ENCODE measurements at places on chromosomes 16 and 17.

- DNase-seq: no peak
Measured at GRCh38 chr17:8701221-8701620, 43.4 kb downstream of the CCDC42 start.

- DNase-seq: no peak
Measured at GRCh38 chr17:27990979-27991378, 51.5 kb upstream of the NLK start.

- no peak for DNase-seq
Measured at GRCh38 chr16:26240807-26241206, 549.0 kb downstream of the HS3ST4 start.

DNA sequence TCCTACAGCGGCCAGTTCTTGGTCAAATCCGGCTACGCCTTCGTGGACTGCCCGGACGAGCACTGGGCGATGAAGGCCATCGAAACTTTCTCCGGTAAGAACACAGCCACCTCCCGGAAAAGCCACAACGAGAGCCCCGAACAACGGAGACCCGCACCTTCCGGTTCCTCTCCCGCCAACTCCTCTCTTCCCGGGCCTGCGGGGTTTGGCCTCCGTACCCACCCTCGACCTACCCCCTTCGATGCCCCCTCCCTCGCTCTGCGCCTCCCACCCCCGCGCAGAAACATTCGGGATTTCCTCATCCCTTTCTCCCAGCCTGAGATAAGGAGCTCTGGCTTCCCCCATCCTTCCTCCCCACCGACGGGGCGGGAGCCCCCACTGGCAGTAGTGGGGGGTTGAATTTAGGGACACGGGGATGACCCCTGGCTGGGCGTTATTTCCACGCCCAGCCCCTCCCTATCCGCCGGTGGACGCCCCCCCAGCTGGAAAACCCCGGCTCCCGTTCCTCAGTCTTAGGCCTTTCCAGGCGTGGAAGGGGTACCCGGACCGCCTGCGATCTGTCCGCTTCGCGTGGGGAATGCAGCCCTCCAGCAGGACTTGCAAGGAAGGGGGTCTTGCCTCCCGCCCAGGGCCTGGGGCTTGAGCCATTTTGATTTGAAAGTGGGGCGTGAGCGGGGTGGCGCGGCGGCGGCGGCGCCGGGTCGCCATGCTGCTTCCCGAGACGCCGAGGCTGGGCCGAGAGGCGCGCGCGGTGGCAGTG, 822 bp downstream of the IGF2BP1 start:
- no peak for DNase-seq

- no peak for DNase-seq
Measured at GRCh38 chr16:67845291-67846062, 1.3 kb upstream of the NUTF2 start.

DNA sequence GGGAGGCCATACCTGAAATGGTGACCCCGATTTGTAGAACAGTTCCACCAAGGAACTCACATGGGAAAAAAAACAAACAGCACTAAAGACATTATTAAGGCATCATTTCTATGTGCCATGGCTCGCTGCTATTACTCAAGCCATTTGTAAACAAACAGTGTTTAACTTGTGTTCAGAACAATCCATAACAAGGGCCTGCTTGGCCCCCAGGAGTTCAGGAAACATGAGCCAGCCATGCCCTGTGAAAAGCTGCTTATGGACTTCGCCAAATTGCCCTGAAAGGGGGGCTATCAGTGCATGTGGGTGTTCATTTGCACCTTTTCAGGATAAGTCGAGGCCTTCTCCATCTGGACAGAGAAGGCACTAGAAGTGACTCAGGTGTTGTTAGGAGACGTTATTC, 8.0 kb downstream of the POLR3K start:
- DNase-seq: no peak

DNA sequence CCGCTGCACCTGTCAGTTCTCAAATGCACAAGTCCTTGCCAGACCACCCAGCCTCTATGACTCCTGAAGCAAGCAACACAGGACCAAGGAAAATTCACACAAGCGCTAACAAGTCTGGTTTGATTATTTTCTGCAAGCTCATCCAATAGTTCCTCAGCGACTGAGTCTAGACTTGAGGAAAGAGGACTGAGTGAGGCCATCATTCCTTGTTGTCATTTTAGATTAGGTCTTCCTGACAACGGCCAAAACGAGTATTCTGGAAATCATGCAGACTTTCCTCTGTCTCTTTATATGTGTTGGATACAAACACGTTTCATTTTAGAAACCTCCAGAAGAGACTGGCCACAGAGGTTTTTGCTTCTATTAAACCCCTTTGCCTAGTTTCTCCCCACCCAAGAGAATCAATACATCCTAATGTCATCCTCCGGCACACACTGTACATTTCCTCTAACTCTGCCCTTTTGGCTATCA, 561 bp downstream of the CCDC47 start:
- DNase-seq: no peak

DNA sequence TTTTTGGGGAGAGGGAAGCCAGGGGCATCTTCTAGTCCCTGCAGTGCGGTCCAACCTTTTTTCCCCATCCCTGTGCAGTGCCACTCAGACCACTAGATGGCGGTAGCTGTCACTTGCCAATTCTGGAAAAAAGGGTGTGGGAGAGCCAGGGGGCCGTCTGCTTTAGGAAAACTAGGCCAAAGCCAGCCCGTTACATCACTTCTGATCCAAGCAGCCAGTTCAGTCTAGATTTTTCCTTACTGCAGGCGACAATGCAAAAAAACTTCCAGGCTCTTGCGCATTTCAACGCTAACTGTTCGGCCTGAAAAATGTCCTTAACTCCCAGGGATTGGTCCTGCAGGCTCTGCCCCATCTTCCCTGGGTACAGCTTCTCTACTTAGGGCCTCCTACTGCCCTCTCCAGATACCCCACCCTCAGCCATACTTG, 69.2 kb upstream of the CES5A start:
- no peak for DNase-seq

GRCh38 chr17:77423589-77424451, 283.1 kb downstream of the SEC14L1 start:
- DNase-seq: no peak
